ENCODE measurements at places on chromosomes 16 and 17.

DNA sequence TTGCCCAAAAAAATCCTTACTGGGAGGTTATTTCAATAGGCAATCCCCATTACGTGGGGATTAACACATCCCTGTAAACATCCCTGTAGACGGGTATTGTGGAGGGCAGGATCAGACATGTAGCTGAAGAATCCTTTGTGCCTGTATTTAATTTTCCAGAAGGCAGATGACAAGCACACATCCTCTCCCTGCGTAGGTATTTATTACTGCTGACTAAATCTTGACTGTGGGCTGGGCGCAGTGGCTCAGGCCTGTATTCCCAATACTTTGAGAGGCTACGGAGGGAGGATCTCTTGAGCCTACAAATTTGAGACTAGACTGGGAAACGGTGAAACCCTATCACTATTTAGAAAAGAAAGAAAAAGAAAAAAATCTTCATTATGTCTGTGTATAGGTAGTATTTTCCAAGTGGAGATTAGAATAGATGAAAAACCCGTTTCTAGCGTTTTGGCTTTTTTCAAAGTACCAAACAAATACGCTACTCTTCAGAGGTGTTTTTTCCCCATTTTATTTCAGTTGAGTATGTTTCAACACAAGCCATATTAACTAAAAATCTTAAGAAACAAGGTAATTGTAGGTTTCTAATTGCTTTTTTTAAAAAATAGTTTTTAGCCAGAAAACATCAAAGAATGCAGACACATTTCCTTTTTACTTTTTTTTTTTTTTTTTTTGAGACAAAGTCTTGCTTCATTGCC, 1.5 kb upstream of the MARF1 start:
- no peak for DNase-seq

DNA sequence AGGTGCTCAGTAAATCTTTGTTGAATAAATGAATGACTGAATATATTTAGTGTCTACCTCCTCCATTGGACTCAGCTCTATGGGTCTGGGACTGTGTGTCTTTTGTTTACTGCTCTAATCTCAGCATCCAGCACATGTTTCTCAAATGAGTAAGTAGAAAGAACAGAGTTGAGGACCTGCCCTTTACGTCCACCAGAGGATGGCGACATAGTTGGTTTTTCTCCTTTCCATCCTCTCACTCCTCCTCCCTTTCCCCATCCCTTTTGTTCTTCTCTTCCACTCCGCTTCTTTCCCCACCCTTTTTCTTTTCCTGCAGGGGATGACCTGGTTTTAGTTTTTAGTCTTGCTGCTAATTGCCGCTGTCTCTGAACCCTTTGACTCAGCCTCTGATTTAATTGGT, 12.1 kb upstream of the CHP2 start:
- no peak for DNase-seq

DNA sequence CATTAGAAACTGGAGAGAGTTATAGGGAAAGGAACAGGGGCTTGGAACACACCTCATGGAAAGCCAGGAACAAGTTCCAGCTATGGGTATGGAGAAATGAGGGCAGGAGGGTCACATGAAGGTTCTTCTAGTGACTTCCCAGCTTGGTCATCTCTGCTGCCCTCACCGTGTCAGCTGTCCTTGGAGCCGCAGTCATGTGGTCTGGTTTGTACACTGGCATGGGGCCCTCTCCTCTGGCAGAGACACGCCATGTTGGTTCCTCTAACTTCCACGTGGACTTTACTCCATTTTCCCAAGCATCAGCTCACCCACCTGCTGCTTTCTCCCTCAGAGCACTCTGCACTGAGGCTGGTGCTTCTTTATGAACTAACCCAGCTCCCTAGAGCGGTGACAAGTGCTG, 26.3 kb downstream of the MPG start:
- no peak for DNase-seq

DNA sequence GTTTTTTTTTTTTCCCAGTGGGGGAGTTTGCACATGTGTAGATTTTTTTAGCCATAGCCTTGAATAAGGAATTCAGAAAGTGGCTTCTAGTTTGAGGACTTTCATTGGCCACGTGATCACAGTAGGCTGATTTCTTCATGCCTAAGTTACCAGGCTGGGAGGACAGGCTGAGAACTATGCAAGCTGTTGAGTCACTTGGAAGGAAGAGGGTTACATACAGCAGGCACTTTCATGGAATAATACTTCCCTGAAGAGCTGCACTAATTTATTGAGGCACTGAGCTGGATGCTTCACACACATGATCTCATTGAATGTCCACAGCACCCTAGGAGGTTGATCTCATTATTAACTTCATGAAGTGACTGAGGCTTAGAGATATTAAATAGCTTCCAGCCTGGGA, 22.8 kb downstream of the PRKCB start:
- DNase-seq, result no peak

- DNase-seq, result no peak
These were observed at the start of gene TNFSF13 for GRCh38 chr17:7558544-7559319. TSS of gene TNFSF13 (plus strand) at chr17:7558750. CDS start at chr17:7559040, 290 bp downstream.

GRCh38 chr17:66625311-66625767, 209.6 kb upstream of the CACNG5 start:
- no peak for DNase-seq
